ENCODE measurements at places on chromosomes 3 and 15.
A peak's percentile ranks its signal among the peaks of the same experiment; 100 is the strongest.

- DNase-seq = no peak
Observed at GRCh38 chr3:11384074-11384473, 111.9 kb downstream of the ATG7 start.

GRCh38 chr3:195041871-195042742 lies 228.9 kb downstream of the XXYLT1 start:
- no peak for DNase-seq

DNA sequence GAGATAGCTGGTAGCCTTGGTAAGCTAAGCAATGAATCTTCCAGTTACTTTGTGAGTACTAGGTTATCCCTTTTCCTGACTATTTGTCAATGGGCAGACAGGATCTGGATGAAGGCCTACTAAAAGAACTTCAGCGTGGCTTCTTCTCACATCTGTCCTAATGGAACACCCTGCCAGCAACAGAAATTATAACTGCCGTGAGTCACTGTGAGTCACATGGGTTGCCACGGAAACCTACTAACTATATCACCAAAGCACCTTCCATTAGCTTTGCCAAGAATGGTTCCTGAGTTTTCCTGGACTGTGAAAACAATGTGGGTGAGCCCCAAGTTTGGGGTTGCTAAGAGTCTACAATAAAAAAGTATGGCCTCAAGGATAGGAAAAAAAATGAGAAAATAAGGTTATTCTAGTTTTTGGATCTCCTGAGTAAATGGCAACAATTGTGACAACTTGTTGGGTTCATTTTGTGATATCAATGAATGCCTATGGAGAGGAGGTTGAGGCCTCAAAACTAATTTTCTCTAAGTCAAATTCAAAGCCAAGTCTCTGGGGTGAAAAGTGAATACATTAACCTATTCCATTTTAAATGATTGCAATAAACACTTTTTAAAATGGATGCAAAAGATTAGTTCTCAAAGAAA lies 195.1 kb upstream of the ICE2 start:
- peak; percentile 92 for DNase-seq

GRCh38 chr3:4166540-4166939 lies 136.6 kb upstream of the SETMAR start:
- DNase-seq = no peak

- DNase-seq = no peak
Observed at GRCh38 chr3:66378256-66378655, 122.6 kb downstream of the LRIG1 start.

GRCh38 chr15:38680775-38681174 lies 116.2 kb upstream of the RASGRP1 start:
- no peak for DNase-seq

DNA sequence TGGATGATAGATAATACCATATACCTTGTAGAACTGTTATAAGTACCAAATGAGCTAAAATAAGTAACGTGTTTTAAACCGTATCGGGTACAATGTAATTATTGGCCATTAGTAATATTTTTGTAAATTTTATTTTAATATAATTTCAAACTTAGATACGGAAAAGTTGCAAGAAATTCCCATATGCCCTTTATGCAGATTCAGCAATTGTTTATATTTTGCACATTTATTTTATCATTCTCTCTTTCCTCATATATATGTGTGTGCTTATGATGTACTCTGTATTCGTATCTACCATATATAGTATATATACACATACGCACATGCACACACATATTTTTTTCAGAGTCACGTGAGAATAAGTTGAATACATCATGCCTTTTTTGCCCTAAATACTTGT lies 38.5 kb downstream of the EXOG start:
- DNase-seq = no peak

GRCh38 chr3:120432150-120432860 lies 18.5 kb downstream of the FSTL1 start:
- DNase-seq = peak; percentile 76

DNA sequence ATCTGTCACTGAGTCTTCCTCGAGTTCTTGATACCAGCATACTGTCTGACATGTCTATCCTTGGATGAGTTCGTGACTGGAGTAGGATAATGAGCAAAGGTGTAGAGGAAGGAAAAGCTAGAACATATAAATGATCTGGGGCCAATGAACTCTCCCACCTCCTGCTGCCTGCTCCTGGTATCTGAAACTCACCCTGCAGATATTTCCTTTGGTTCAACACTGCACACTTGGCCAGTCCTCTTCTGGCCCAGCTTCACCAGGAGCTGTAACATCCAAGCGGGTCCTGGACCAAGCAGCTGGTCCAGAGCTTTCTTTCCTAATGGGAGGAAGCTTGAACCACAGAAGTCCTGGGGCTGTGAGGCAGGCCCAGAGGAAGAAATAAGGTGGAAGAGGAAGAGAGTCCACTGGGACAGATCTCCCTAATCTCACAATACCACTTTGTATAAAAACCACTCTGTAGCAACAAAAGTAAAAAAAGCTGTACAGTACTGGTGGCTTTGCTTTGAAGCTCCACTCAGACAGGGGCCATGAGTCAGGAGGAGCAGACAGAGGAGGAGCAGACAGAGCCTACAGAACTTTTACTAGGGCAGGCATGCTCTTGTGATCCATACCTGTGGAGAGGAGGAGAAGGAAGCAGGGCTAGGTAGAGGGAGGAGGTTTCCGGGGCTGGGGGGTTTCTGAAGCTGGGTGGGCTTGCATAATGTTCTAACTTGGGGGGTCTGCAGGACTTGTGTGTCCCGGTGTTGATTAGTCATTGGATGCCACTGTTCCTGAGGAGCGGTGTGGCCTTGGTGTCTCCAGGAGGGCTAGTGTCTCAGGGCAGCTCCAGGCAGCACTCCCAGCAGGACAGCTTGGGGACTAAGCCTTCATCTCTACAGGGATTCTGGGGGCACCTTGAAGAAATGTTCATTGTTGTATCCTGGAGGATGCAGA lies 166.9 kb downstream of the ABHD5 start:
- DNase-seq = no peak

- no peak for DNase-seq
Observed at GRCh38 chr15:52294881-52295420, 653 bp downstream of the MYO5C start.

- no peak for DNase-seq
Observed at GRCh38 chr3:31926543-31926942, 54.5 kb downstream of the OSBPL10 start.

DNA sequence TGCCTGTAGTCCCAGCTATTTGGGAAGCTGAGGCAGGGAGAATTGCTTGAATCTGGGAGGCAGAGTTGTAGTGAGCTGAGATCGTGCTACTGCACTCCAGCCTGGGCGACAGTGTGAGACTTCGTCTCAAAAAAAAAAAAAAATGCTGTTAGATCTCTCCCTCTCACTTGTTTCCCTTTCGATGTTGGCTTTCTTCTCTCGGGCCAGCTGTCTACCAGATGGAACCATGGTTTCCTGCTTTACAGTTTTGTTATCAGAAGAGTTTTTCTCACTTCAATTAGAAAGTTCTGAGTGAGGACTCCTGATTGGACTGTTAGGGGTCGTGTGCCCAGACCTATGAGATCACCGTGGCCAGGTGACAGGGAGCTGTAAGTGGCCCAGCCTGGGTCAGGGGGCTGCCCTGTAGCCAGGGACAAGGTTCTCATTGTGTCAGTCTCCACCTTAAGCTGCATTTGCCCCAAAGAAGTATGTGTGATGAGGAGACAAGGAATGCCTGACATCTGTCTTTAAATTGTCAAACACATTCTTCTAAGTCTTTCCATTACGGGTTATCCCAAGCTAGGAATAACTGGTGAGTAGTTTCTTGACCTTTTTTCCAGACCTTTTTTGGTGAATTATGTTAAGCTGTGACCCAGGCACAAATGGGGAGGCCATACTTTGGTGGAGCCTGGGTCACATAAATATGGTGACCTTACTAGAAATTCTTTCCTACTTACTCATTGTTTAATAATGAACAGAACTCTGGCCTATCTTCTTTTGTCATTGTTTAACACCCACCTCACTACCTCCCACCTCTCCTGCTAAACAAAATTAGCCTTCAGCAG lies 25.2 kb downstream of the SNAPC5 start:
- DNase-seq = peak; percentile 55

DNA sequence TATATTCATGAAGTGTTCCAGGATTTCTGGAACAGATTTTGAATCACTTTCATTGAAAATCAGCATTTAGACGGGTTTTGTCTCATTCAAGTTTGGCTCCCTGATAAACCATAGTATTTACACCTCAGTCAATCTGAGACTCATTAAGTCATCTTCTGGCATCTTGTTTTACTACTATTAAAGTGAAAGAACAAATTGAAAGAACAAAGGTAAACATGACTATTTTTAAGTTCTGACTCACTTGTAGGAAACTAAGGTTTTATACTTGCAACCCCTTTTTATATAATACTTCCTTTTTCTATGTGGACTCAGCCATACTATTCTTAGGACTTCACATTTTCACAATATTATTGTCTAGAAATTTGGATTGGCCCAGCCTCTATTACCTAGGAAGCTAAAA lies 854.4 kb downstream of the SQOR start:
- no peak for DNase-seq

GRCh38 chr3:194315088-194315964 lies 35.8 kb downstream of the CPN2 start:
- DNase-seq = peak; percentile 89

- DNase-seq = peak; percentile 24
Observed at GRCh38 chr3:107796791-107797190, 274.0 kb downstream of the BBX start.

DNA sequence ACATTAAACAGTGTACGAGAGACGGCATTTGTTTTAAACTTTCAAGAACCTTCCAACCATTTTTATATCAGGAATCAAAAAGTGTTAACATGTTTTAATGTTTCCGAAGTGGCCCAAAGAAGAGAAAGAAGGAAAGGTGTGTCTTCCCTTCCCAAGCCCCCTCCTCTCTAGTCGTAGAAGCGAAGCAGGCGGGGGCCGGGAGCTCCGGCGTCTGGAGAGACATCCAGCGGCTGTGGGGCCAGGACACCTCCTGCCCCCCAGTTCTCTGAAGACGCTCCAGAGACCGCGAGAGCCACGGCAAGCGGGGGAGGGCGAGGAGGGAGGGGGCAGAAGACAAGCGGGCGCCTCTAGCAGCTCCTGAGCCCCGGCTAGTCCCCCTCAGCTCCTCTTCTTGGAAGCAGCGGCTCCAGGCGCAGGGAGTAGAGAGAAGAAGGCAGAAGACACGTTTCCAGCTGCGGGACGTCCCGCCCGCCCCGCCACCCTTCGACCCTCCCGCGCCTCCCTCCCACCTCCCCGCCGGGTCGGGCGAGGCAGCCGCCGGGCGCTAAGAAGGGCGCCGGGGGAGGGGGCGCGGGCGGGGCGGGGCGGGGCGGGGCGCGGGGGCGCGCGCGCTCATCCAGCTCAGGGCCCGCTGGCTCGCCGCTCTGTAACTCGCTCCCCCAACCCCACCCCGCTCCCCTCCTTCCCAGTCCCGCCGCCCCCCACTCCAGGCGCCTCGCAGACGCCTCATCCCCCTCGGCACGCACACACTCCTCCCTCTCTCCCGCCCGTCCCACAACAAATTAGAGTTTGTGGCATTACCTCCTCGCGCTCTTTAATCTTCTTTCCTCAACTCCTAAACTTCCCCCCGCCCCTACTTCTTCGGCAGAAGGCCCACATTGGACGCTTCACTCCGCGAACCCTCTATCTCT lies at the start of gene ZBTB20:
TSS of gene ZBTB20 (minus strand) at position 871 of the 911 bp plus-strand sequence.
- peak; percentile 53 for DNase-seq

- no peak for DNase-seq
Observed at GRCh38 chr3:168312984-168313383, 217.3 kb upstream of the GOLIM4 start.

Measured in AG08395 (cell line).